Activated T-cell treated with anti-CD3 and anti-CD28 coated beads for 48 hours (primary cell): ENCODE measurements at places on chromosomes 13 and 19.

- DNase-seq = no peak
Observed at GRCh38 chr19:18153556-18154134, 682 bp downstream of the PIK3R2 start.

- no peak for DNase-seq
Observed at GRCh38 chr13:50805805-50806204, 37.7 kb downstream of the DLEU7 start.

DNA sequence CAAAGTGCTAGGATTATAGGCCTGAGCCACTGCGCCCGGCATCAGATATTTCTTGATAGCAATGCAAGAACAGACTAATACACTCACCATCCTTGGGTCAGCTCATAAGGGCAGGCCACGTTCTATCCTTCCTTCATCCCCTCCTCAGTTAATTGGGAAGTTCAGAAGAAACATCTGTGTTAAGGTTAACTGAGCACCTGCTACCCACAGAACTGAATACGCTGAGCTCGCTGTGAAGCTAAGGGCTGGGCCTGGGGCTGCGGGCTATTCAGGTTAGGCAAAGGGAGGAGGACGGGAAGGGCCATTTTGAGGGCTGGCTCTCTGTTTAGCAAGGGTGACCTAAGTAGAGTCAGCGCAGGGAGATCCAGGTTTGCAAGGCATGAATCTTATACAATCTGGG is 43.0 kb upstream of the UQCRFS1 start:
- DNase-seq = no peak

DNA sequence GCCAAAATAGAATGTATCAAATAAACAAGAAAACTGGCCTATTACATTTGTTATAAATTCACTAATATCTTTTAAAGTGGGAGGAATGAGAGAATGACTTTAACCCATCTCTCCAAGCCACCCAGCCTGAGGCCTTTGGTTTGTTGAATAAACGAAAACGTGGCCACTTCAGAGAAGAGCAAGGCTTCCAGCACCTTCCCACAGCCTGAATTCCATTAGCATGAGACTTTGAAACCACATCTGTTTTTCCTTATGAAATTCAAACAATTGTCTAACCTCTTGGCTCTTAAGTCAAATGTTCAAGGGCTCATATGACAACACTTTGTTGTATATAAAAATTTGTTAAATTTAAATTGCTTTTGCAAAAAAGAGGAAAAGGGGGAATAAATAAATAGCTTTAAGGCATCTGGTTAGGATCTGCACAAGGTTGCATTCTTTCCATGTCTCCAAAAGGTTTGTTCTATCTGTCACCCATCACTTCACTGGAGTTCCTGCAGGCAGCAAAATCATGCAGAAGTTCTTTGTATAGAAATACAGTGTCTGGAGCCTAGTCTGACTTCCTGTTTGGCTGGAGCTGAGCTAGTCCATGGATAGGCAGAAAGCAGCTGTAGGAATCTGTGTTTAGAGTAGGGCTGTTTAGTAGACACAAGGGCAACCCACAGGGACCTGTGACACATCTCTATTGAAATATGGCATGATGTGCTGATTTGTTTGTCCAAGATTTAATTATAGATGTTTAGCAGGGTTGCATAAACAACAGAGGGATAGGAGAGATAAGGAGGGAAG is 502.3 kb downstream of the KCTD12 start:
- DNase-seq = no peak

GRCh38 chr19:42076380-42076944 is 496 bp downstream of the ZNF574 start:
- no peak for DNase-seq

DNA sequence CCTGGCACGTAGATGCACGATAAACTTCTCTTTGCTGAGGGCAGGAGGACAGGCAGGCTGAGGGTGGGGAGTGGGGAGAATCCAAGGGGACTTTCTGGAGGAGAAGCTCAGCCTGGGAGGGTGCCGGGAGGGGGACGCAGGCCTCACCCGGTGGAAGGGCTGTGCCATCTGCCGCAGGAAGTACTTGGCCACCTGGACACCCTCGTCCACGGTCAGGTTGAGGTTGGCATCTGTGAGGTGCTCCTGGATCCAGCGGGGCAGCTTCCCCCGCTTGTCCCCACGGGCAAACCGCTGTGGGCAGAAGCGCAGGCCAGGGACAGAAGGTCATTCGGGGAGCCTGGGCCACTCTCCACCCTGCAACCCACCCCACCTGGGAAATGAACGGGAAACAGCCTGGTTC is 11.5 kb downstream of the KLC3 start:
- DNase-seq = no peak

DNA sequence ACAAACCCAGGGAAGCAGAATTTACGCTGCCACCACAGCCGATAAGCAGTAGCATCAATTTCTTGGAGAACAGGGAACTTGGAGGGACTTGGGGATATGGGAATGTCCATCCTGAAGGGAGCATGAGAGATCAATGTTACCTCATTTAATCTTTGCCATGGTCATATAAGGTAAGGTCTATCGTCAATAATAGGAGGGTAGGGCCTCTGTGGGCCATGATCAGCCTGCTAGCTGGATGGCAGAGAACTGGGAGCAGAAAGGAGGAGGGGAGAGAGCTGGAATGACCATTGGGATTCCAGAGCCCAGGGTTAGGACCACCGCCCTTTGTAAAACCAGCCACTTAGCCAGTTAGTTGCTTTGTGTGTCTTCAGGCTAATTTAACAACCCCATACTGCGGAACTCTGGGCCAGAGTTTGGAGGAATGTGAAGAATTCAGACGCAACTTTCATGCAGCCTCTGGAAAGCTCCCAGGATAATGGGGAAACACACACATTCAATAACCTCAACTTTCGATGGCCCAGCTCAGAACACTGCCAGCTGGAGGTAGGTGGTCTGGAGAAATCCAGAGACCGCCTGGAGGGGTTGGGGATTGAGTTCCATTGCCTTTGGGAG is 40.3 kb downstream of the ZNF557 start:
- no peak for DNase-seq

GRCh38 chr19:17681505-17682125 is 6.5 kb downstream of the UNC13A start:
- peak; percentile 29 for DNase-seq

GRCh38 chr19:34961775-34962686 is 2.0 kb downstream of the ZNF792 start:
- no peak for DNase-seq

DNA sequence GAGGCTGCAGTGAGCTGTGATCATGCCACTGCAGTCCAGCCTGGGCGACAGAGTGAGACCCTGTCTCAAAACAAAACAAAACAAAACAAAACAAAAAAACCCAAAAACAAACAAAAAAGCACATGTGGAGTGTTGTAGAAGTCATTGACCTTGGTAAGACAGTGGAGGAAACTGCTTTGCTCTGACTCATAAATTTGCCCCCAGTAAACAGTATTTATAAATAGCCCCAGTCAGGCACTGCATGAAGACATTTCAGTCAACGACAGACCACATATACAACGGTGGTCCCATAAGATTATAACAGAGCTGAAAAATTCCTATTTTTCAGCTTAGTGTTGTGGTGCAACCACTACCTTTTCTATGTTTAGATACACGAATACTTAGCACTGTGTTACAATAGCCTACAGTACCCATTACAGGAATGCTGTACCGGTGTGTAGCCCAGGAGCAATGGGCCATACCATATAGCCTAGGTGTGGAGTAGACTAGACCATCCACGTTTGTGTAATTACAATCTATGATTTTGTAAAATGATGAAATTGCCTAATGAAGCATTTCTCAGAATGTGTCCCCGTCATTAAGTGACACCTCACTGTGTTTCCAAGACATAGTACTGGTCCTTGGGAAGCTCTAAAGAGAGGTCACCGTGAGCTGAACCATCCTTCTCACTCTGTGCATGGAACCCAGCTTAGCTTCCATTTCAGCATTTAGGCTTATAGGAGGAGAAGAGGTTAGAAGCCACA is 1.1 kb downstream of the ARL11 start:
- no peak for DNase-seq

GRCh38 chr19:2233601-2234280 is 2.4 kb downstream of the PLEKHJ1 start:
- DNase-seq = no peak

DNA sequence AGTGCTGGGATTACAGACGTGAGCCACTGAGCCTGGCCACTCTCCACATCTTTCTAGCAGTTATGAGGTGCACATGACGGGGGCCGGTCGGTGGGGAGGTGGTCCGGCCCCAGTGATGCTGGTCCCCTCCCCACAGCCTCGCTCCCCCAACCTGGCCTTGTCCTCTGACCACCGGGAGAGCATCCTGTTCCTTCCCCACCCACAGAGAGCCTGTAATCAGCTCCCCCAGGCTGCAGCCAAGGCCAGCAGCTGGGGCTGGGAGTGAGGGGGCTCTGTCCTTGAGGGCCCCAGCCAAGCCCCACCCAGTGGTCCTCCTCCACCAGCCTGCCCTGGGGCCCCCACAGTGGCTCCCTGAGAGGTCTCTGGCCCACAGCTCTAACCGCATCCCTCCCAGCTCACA is 3.0 kb upstream of the INSL3 start:
- DNase-seq = no peak

DNA sequence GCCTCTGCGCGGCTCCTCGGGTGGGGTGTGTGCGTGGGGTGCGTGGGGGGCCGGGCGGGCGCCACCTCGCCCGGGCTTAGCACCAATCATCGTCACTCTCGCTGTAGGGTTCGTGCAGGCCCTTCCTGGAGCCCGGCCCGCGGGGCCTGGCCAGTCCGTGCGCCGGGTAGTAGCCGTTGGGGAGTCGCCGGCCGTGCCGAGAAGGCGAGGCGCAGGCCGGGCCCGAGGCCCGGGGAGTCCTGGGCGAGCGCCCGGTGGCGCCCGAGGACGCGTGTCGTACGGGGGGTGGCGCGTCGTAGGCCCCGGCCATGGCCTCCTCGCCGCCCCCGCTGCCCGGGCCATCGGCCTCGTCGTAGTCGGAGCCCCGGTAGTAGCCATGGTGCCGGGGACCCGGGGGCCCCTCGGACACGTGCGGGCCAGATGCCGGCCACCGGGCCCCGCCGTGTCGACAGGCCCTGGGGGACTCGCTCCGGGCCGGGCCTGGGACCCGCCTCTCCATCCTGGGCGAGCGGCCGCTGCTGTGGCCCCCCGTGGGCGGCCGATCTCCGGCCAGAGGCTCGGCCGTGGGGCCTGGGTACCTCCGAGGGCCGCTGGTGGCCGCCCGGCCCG is 57.1 kb downstream of the IER2 start:
- no peak for DNase-seq

- no peak for DNase-seq
Observed at GRCh38 chr19:925087-925525, 729 bp upstream of the ARID3A start.

DNA sequence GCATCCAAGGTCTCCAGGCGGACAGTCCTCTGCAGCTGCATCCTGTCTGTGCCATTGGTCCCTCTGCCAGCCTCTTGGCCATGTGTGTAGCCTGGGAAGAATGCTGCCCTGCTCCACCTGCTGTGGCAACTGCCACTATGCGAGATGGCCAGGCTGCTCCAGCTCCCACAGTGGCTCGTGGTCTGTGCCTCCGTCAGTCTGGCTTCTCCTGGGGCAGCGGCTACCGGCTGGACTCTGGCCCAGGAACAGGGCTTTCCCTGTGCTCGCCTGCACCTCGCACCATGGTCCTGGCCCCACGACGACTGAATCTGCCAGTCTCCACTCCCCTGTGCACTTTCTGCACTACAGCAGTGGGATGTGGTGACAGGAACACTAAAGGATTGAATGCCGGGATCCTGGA is 26.7 kb upstream of the FFAR2 start:
- DNase-seq = no peak

DNA sequence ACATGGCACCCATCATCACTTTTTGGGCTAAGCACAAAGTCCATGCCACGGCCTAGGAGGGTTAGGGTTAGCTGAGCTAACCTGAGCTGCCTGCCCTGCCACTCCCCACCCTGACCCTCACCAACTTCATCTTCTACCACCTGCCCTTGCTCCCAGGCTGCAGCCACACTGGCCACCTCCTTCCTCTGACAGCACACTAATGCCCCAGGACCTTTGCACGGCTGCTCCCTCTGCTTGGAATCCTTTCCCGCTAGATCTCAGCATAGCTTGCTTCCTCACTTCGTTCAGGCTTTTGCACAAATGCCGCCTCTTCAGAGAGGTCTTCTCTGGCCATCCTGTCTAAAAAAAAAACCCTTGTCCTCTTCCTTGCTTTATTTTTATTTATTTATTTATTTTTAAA is 13.2 kb downstream of the SHANK1 start:
- DNase-seq = no peak

GRCh38 chr19:50931023-50931422 is 19.8 kb upstream of the KLK4 start:
- no peak for DNase-seq

- no peak for DNase-seq
Observed at GRCh38 chr13:106373304-106373988, 162.0 kb downstream of the EFNB2 start.

DNA sequence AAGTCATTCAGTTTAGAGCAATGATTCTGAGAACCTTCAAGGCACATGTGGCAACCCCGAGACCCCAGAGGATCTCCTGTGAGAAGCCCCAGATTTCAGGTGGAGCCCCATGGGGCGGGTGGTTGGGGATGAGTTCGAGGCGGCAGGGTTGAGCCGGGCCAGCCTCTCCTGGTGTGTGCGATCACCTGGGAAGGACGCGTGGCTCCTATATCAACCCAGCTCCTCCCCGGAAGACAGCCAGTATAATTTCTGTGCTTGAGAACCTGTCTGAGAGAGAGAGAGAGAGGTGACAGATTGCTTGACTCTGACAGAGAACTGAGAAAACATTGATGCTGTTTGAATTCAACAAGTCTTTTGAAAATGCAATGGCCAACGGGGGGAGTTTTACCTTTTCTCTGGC is 89.0 kb downstream of the TEX29 start:
- DNase-seq = no peak

DNA sequence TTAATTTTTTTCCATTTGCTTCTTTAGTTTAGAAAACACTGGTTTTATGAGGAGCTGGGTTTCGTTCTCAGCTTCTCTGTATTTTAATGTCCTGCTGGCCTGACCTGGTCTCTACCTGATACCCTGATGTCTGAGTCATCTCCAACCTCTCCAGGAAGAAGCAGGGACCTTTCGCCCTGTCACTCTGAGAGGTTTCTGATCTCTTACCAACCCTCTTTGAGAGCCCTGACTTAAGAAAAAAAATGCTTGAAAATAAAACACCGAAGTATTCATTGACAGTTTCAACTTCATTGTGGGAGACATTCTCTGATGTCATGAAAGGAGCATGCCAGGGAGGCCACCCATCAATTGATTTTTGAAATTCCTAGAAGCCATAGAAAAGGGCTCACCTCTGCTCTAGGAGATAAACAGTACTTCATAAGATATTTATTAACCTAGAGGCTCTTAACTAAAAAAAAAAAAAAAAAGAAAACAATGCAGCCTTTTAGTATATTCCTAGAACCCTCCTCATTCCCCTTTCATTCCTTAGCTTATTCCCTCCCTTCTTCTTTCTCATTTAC is 234.8 kb downstream of the ENOX1 start:
- DNase-seq = no peak

- DNase-seq = no peak
Observed at GRCh38 chr13:41394166-41394565, 63.2 kb upstream of the RGCC start.

DNA sequence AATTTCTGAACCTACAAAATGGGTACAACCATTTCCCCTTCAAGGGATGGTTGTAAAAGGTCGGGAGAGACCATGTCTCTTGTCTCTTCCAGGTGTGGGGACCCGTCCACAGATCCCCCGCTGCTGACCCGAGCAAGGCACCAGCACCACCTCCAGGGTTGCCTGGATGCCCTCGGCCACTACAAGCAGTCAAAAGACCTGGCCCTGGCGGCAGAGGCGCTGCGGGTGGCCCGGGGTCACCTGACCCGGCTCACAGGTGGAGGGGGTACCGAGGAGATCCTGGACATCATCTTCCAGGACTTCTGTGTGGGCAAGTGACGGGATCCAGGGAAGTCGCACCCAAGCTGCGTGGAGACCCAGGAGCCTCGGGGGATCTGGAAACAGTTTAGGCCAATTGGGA is 4.0 kb downstream of the GTPBP3 start:
- no peak for DNase-seq
